ENCODE measurements at places on chromosomes 12 and 14. TPM values are rescaled to one million over a fixed set of nuclear protein-coding genes. Genes with fewer than 3 reads are reported as not detected.
A peak's percentile ranks its signal among the peaks of the same experiment; 100 is the strongest.

DNA sequence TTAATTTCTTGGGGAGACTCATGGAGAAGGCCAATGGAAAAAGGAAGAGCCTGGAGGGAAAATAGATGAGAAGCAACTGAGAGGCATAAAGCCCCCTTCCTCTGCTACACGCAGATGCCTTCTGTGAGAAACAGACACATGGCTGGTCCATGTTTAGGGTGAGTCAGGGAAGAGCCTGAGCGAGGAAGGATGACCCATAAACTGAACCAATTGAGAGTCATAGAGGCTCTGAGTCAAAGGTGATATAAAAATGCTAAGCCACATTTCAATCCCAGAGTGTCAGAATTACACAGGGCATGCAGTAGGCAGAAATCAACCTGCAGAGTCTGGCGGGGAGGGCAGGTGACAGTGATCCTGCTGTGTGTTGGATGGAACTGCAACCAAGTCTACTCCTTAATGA is 30.1 kb upstream of the NEDD1 start:
- DNase-seq, result peak; percentile 30

DNA sequence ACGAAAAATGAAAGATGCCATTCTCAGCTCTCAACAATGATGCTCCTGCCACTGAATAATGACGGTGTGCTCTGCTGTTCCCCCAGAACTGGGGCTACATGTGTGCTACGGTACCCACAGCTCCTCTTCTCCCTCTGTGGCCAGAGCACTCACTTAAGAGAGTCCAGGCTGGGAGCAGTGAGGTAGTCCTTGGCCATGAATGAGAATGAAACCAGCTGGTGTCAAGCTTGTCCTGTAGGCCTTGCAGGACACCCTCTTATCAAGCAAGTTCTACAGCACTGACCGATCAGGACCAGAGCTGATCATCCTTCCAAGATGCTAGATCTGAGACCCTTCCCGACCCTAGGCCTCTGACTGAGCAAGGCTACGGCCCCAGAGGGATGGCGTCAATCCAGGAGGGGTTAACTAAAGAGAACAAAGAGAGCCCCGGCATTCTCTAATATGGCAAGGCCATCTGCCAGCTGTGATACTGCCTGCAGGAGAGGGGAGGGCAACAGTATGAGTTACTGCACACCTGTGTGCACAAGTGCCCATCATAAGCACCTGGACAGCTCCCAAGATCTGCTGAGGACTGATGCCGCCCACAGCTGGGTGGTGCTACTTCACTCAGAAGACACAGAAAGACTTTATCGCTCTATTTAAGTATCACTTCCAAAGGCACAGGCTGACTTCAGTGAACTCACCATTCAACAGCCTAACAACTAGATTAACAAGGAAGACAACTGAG is 30.5 kb downstream of the APPL2 start:
- no peak for DNase-seq

- no peak for DNase-seq
These were observed 2.2 kb downstream of the SERPINA9 start for GRCh38 chr14:94473666-94474410.

DNA sequence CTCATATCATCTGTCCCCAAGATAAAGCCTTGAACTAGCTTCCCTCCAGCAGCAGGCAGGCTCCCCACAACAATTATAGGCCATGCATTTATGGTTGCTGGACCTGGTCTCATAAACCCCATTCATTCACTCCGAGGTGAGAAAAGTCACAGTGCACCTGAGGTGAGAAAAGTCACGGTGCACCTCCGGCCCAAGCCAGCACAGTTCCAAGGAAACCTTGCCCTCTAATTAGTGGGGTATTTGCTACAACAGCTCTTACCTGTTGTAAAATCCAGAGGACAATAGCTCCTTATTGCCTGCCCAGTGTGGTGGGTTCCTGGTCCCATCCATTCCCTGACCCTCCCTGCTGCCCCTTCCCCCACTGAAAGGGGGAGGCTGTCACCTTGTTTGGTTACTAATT is 65.6 kb downstream of the FBXL14 start:
- no peak for DNase-seq

DNA sequence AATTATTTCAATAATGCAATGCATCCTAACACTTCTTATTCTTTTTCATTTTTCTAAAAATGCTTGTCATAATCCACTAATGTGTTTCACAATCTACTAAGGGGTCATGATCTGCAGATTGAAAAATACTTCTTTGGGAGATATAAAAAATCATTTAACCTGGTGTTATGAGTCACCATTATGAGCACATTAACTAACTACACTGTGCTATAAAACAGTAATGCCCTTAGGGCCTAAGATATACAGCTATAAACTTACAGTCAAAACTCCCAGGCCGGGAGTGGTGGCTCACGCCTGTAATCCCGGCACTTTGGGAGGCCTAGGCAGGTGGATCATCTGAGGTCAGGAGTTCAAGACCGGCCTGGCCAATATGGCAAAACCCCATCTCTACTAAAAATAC is 14.2 kb downstream of the ATXN2 start:
- no peak for DNase-seq

GRCh38 chr12:124687917-124688316 is 120.5 kb upstream of the NCOR2 start:
- peak; percentile 29 for DNase-seq

DNA sequence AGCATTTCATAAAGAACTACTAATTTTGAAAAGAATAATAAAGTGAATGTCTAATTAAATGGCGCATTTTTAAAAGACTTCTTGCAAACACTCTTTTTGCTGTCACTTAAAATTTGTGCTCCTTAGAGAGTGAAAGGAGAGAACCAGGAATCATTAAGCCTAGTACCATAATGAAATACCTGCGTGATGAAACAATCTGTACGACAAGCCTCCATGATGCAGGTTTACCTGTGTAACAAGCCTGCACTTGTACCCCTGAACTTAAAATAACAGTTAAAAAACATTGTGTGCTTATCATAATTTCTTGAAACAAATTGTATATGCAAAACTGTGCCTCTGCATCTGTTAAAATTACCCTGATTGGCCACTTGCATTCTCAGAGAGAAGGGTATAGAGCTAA is 108.1 kb downstream of the MGAT4C start:
- no peak for DNase-seq

DNA sequence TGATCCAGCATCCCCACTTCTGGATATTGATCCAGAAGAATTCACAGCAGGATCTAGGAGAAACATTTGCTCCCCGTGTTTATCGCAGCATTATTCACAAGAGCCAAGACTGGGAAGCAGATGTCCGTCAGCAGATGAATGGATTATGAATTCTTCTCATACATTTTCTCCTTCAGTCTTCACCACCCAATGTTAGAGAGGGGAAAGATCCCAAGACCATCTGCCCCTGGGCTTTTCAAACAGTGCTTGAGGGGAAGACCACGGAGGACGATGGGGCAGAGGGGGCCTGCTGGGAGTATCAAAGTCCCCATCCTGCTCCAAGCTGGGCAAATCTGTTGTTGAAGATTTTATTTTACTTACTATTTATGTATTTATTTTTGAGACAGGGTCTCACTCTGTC is 41.1 kb downstream of the SERPINA3 start:
- DNase-seq, result no peak

GRCh38 chr14:37150414-37150813 is 22.0 kb downstream of the SLC25A21 start:
- DNase-seq, result peak; percentile 42

DNA sequence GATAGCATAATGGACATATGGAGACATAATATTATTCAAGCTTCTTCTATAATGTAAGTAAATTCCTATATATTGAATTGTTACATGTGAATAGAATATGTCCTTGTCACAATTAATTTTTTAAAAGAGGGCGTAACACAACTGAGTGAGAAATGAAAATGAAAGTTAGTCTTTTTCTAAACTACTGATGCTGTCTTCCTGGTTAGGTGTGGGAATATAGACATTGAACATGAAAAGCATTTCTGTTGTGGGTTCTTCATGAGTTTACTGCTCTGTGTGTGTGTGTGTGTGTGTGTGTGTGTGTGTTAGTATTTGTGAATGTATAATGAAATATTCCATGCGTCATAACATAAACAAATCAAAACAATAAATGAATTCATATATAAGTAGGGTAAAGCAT is 40.5 kb upstream of the RTL1 start:
- DNase-seq, result no peak

- DNase-seq, result no peak
These were observed 67.1 kb downstream of the PRKAB1 start for GRCh38 chr12:119735079-119735478.

DNA sequence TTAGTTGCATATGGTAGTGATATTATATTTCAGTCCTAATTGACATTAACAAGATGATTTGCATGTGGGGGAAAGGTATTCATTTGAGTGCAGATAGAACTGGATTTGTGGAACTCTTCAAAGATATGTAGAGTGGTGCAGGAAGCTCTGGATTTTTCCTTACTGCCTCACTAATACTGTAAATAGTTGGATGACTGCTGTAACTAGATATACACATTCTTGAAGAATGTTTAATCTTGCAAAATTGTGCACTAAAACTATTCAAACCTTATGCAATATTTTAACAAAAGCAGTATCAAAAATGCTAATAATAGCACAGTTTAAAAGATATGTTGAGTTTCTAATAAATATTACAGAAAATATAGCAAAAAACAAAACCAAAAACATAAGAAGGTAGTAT is 43.1 kb upstream of the ATF7IP start:
- no peak for DNase-seq

DNA sequence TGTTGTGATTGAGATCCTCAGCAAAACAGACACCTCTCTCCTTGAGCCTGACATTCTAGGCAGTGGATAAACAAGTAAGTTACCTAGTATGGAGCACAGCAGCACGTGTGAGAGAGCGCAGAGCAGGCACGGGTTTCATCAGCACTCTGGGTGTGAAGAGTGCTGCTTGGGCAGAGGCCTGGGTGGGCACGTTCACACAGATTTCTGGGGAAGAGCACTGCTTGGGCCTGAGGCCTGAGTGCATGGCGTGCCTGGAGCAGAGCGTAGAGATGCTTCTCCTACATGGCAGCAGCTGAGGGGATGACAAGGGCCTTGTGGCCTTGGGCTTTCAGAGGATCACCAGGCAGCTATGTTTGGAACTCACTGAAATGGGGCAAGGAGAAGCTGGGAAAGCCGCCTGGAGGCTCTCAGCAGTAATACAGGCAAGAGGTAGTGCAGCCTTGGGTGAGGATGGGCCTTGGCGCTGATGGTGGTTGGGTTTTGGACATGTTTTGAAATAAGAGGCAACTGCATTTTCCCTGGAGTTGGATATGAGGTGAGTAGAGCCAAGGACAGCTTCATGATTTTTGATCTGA is 17.6 kb downstream of the CKB start:
- no peak for DNase-seq

- peak; percentile 62 for DNase-seq
These were observed 68.3 kb downstream of the DERA start for GRCh38 chr12:15979096-15980092.

LBHD2 gene
- not detected for total RNA-seq

ADGRD1 gene
- 15.6 TPM for total RNA-seq

SLC7A8 gene
- total RNA-seq, result 0.91 TPM

PLA2G1B gene
- not detected for total RNA-seq

DPF3 gene
- total RNA-seq, result 6.4 TPM

CLEC4C gene
- not detected for total RNA-seq

OR4K5 gene
- not detected for total RNA-seq

CYP46A1 gene
- 0.15 TPM for total RNA-seq

PZP gene
- total RNA-seq, result not detected

TMEM30B gene
- total RNA-seq, result not detected

All from Daoy (cell line).